ENCODE measurements at places on chromosomes 4 and X.

GRCh38 chr4:124631760-124632159 lies 80.8 kb downstream of the ANKRD50 start:
- no peak for DNase-seq

DNA sequence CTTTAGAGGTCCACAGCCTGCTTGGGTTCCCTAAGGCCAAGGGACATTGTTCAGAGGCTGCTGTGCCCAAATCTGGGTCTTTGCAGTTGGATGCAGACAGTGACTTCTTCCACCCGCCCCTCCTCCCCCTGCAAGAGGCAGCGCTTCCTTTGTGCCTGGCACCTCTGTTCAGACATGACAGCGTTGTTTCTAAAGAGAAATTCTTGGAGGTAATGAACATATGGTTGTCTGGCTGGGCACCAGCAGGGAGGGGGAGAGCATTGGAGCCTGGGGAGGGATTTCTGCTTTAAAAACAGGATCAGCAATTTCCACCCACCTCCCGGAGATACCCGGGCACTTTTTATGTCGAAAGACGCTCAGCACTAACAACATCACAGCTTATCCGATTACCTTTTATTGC lies 51.5 kb downstream of the PSAPL1 start:
- DNase-seq: no peak

DNA sequence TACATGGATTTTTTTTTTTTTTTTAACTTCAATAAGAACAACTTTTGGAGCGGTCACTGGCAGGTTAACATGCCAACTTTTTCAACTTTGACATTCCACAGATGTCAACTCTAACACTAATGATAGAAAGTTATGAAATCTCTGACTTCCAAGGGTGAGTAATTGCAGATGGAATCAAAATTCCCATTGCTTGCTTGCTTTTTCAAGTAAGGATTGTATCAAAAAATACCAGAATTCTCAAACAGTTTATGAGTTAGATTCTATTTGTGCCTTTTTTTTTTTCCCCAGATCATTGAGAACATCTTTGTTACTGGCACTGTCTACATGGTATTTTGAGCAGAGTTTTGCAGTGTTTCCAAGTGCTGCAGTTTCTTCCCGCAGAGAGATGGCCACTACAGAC lies 50.3 kb upstream of the OTUD4 start:
- DNase-seq: no peak

- DNase-seq: no peak
These were observed 47.5 kb upstream of the NKX1-1 start for GRCh38 chr4:1453731-1454130.

- no peak for DNase-seq
These were observed 39.6 kb downstream of the RFC1 start for GRCh38 chr4:39326468-39326977.

Data from CD8-positive, alpha-beta memory T cell (primary cell).